ENCODE measurements at places on chromosomes 12 and 14. TPM values are rescaled to one million over a fixed set of nuclear protein-coding genes. Genes with fewer than 3 reads are reported as not detected.

Gene PTPRQ
- total RNA-seq, result not detected

Gene KRT73
- not detected for total RNA-seq

Gene ENDOU
- 0.13 TPM for total RNA-seq

Gene PLEKHD1
- 0.06 TPM for total RNA-seq

Gene SSPN
- under 0.01 TPM for total RNA-seq

Gene LRTM2
- total RNA-seq, result not detected

Gene AMIGO2
- 3.2 TPM for total RNA-seq

Gene COX6A1
- 561 TPM for total RNA-seq

Gene ANKLE2
- 39.5 TPM for total RNA-seq

Gene CD163
- total RNA-seq, result not detected

Gene BCL2L14
- total RNA-seq, result not detected

Gene ESRRB
- not detected for total RNA-seq

Gene TRHDE
- total RNA-seq, result not detected

Gene PPTC7
- 15.5 TPM for total RNA-seq

Gene NUAK1
- total RNA-seq, result 120 TPM

Gene SCARB1
- total RNA-seq, result 30.1 TPM

Gene OR4L1
- total RNA-seq, result not detected

Gene BORCS5
- total RNA-seq, result 5.5 TPM

Gene TEAD4
- 17.6 TPM for total RNA-seq

Gene ZNF605
- 3.2 TPM for total RNA-seq

Gene RD3L
- total RNA-seq, result not detected

Gene GUCY2C
- total RNA-seq, result not detected

Gene OR6C2
- total RNA-seq, result not detected

Gene FAM222A
- total RNA-seq, result under 0.01 TPM

Gene DERA
- 46.6 TPM for total RNA-seq

Gene TEX22
- total RNA-seq, result 0.06 TPM

Gene P2RX7
- total RNA-seq, result 16.6 TPM

Gene RIPK3
- total RNA-seq, result 4.9 TPM

Gene CDC42BPB
- 76.4 TPM for total RNA-seq
